ENCODE measurements at places on chromosomes 2 and 18.

DNA sequence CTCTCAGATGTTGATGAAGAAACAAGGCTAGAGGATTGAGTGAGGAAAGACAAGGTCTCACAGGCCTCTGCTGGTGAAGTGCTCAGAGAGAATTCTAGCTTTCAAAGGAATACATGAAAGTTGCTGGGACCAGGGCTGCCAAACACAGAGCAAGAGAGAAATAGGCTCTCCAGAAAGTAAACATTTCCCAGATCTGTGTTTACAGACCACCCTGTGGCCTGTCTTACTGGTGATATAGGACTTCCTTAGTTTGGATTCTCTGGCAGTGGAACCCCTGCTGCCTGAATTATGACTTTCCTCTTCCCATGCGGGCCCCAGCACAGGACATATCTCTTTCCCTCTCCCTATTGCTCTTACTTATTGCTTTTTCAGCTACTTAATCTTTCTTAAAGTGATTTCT, 64.5 kb downstream of the TACR1 start:
- no peak for DNase-seq

DNA sequence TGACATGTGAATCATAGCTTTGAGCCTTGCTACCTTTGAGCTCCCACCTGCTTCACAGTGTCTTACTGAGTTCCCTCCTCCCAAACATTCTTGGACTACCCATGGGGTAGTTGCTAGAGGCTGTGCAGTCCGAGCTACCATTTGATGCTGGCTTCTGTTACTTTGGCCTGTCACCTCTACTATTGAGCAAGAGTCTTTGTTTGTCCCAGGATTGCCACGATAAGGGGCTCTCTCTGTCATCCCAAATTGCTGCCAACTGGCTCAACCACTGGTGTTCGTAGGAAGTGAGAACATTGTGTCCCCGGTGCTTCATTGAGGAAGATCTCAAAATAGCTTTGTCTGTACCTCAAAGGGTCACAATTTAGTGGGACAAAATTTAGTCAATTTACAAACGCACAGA, 59.1 kb upstream of the PAX8 start:
- no peak for DNase-seq

GRCh38 chr2:235981631-235982030, 186.6 kb downstream of the GBX2 start:
- no peak for DNase-seq

GRCh38 chr2:174607989-174608865, 10.6 kb upstream of the WIPF1 start:
- DNase-seq = no peak

DNA sequence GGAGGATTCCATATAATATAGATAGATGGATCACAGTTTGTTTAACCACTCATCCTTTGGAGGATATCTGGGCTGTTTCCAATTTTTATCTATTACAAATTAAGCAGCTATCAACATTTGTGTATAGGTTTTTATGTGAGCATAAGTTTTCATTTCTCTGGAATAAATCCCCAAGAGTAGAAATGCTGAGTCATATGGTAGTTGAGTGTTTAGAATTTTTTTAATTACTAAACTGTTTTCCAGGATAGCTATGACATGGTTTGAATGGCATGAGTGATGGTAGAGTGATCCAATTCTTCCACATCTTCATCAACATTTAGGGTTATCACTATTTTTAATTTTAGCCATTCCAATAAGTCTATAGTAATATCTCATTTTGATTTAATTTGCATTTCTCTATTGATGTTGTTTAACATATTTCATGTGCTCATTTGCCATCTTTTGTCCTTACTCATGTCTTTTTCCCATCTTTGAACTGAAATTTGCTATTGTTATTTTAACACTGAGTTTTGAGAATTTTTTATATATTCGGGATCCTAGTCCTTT, 31.4 kb downstream of the ABCB11 start:
- no peak for DNase-seq

- DNase-seq = no peak
Observed at GRCh38 chr2:238868067-238868524, 20.2 kb downstream of the TWIST2 start.
